Cortex of kidney (tissue), 1 donor: ENCODE measurements at places on chromosomes 6 and 20.

- DNase-seq: no peak
These were observed 25.0 kb downstream of the BMP7 start for GRCh38 chr20:57241363-57241991.

DNA sequence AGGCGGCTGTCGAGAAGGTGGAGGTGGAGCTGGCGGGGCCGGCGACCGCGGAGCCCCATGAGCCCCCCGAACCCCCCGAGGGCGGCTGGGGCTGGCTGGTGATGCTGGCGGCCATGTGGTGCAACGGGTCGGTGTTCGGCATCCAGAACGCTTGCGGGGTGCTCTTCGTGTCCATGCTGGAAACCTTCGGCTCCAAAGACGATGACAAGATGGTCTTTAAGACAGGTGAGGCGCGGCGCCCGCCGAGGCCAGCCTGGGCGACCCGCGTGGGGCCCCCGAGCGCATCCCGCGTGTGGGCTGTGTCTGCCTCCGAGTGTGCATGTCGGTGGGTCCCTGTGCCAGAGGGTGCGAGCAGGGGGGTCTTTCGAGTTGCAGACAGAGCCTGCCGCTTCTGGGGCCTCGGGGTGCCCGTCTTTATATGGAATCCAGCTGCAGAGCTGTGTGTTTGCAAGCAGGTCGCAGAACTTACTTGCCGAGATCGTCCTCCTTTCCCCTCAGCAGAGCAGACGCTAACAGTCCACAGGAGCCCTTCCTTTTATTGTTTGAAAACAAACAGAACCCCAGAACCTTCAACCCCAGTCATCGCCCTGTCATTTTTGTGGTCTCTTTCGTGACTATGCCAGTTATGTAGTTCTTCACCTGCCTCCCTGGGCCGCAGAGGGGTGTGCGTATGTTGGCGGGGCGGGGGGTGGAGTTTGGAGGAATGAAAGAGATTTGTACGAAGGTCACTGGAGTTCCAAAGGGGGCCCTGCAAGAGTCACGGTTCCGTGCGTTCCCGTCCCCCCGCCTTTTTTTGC, 766 bp downstream of the SLC16A10 start:
- DNase-seq: no peak

GRCh38 chr6:31265926-31266325, 6.0 kb downstream of the HLA-C start:
- DNase-seq: no peak

DNA sequence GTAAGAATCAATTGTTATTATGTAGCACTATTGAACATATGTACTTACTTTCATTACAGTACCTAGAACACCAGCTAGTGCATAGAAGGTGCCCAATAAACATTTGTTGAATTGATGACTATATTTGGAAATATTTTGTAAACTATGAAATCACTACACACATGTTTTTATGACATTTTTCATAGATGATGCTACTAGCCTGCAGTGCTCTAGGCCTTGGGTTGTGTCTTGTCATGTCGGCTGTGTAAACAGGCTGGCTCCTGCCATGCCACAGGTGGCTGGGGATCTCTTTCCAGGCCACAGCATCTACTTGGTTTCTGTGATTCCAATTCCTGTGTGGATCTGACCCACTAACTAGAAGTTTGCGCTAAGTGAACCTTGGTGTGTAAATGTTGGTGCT, 43.3 kb upstream of the EDN1 start:
- no peak for DNase-seq

DNA sequence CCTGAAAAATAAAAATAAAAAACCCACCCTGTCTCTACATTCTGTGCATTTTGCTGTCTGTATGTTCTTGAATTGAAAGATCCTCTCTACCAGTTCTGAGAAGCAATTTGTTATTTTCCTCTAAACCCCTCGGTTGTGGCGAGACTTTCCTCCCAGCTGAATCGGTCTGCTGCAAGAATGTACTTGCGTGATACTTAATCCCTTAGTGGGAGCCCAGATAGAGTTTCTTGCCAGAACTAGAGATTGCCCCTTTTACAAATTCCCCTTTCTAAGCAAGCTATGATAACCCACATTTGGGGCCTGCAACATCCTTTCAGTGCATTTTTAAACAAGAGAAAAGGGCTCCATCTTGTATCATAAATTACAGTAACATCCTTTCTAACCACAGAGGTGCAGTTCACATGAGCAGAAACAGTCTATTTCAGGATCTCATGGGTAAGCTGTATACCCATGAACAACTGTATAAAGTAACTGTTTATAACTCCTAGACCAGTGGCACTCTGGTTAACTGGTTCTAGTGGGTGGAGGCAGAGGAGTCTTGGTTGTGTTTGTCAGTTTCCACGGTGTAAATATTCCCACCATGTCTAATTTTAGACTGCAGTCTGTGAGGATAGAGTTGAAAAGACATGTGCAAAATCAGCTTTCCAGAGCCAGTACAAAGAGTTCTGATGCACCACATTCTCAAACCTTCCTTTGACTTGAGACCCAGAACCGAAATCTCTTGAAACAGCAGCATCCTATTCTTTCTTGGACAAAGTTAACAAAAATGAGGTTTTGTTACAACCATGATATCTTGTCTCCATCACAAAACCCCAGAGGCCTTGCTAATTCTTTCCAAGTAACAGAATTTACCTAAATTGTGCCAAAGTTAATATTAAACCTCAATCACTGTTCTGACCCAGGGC, 113.1 kb upstream of the ZNF217 start:
- no peak for DNase-seq

GRCh38 chr6:44708208-44708607, 320.7 kb downstream of the CDC5L start:
- no peak for DNase-seq

- no peak for DNase-seq
These were observed 117.5 kb downstream of the PLCB4 start for GRCh38 chr20:9186396-9186795.

GRCh38 chr6:135323979-135324378, 142.9 kb downstream of the MYB start:
- DNase-seq: no peak

GRCh38 chr6:14912226-14912625, 333.6 kb upstream of the JARID2 start:
- DNase-seq: no peak

DNA sequence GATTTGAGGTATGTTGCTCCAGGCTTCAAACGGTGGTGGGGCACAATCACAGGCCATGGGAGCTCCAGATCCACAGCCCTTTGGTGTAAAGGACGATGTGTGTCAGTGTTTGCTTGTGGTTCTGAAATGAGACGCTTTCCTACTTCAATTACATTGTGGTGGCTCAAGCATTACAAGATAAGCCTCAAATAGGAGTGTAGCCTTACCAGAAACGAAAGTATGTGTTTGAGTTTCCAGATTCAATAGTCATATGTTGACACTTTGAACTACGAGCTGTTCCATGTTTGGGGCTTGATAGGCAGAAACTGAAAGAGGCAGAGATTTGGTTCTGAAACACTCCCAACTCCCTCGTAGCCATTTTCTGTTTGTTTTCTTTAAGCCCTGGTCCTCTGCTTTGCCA, 187.1 kb downstream of the MYLK4 start:
- no peak for DNase-seq

DNA sequence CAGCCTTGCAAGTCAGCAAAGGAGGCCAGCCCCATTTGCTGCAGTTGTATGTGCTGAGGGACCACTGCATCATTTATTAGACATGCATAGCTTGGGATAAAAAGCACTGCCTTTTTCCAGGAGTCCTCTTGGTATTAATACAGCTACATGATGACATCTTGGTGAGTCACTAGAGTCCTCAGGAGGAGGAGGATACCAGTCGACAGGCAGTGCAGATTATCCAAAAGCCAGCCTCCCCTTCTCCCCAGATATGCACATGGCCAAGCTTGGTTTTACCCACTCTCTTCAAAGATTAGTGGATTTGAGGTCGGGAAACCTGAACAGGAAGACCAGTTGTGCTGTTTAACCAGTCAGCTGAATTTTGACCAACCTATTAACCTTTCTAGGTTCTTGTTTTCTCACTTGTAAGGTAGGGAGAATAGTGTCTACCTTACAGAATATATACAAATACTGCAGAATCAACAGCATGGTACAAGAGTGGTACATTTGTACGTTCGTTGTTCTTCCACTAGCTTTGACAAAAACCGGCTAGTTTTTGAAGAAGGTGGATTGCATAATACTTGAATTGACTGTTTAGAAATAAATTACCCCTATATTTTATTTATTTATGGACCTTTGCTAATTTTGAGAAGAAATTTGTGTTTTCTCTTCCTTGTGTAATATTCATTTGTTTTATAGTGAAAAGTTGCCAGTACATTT, 31.9 kb downstream of the VAPB start:
- DNase-seq: no peak
